ENCODE measurements at places on chromosomes 12 and 14.

- no peak for DNase-seq
Measured at GRCh38 chr12:132634411-132634990, 15.9 kb downstream of the P2RX2 start.

GRCh38 chr12:6787309-6787708, 2.0 kb upstream of the CD4 start:
- no peak for DNase-seq

GRCh38 chr14:33404964-33405574, 466.4 kb downstream of the NPAS3 start:
- no peak for DNase-seq

- DNase-seq, result no peak
Measured at GRCh38 chr12:65658360-65658759, 165.9 kb upstream of the HMGA2 start.

DNA sequence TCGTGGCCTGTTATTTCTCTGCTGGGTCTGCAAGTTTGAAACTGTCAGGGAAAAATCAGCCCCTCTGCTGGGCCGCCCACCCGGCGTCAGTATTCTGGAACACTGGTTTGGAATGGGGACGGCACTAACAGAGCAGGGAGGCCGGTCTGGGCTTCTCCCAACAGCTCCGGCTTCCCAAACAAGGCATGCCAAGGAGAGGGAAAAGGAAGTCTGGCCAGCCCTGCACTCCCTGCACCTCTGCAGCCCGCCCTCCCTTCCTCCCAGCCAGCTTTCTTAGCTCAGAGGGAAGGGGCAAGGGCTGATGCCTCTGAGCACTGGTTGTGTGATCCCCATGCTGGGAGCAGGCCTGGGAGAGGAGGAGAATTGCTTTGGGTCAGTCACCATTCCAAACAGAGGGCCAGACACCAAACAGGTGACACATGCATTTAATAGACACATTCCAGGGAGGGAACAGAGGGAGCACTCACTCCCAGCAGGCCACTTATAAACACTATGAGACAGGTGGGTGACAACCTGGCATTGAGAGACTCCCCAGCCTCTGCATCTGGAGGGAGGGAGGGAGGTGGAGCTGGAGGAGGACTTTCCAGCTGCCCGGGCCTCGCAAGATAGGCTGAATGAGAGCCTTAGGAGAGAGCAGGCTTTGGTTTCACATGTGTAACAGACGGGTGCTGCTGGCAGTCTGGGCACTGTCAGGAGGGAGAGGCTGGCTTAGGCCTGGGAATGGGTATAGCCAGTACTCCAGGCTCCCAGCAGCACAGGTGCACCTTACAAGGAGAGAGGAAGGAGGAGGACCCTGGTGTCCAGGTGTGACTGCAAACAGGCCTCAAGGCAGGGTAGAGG, 10.3 kb downstream of the KRT75 start:
- DNase-seq, result no peak
